Activated T-cell treated with anti-CD3 and anti-CD28 coated beads, Interleukin-2, amount 50 U/mL, for 4 hours (primary cell): ENCODE measurements at places on chromosomes 12 and 14. TPM values are rescaled to one million over a fixed set of nuclear protein-coding genes. Genes with fewer than 3 reads are reported as not detected.

GRCh38 chr12:53187145-53187899 is 6.6 kb upstream of the CSAD start:
- no peak for DNase-seq

GRCh38 chr14:60926002-60926401 is 54.9 kb downstream of the TRMT5 start:
- DNase-seq, result no peak

DNA sequence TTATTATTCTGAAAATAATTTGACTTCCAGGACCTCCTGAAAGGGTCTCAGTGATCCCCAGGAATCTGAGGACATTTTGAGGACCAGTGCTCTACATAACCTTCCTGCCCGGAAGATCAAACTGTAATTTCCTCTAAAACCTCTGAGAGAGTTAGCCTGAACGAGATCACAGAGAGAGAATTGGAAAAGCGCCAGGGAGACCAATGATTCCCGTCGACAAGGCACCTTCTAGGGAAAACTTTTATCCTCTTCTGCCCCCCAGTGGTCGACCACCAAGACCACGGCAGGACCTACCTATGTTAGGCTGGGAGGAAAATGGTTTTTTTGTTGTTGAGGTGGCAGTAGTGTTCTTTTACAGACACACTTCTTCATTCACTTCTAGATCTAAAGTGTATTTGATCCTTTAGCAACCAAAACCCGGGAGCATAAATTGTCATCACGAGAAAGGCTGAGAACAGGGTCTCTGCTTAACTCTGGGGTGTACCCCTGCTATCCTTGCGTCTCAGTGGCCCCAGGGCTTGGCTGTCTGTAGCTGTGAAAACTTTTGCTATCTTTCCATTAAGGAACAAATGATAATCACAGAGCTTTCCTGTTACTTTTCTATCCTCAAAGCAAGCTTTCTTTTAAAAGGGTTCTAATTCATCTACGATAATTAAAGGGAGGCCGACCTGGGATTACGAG is 62.9 kb upstream of the NID2 start:
- no peak for DNase-seq

GRCh38 chr14:71753976-71754375 is 178.3 kb upstream of the RGS6 start:
- DNase-seq, result no peak

Gene P2RX2
- total RNA-seq, result not detected

Gene NINJ2
- total RNA-seq, result 3.7 TPM

GRCh38 chr14:56587701-56588100 is 8.1 kb downstream of the TMEM260 start:
- DNase-seq, result no peak

- DNase-seq, result no peak
Measured at GRCh38 chr12:25801734-25802133, 156.7 kb upstream of the RASSF8 start.

Gene AICDA
- total RNA-seq, result not detected

DNA sequence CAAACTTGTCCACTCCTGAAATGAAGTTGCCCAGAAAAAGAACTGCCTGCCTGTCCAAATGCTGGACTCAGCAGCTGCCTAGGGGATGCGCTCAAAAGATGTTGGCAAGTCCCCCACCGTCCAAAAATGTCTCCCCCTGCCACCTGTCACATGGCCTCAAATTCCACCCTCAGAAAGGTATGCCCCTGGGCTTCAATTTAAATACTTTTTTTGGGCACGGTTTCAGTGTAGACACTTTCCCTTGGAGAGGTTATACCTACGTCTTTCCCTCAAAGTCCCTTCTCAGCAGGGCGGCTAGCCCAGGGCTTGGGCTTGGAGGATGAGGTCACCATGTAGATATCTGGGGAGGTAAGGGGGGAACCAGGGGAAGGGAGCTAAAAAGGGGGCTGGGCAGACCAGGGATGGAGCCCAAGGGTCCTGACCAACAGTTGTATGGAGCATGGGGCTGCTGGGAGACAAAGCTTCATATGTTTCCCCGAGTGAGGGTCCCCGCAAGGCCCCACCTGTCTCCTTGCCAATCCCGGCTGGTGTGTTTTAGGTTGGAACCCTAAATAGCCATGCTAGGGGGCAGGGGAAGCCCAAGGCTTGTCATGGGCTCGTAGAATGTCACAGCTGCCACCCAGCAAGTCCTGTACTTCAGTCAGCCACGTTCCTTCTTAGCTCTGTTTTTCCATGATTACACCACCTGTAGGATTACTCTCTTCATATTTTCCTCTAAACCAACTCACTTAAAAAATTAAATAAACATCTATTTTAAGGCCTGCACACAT is 131.2 kb upstream of the TBX3 start:
- no peak for DNase-seq

GRCh38 chr12:5345534-5345933 is 86.4 kb upstream of the NTF3 start:
- no peak for DNase-seq

Gene RHOJ
- total RNA-seq, result not detected

Gene HRK
- not detected for total RNA-seq

Gene CKAP4
- 13.5 TPM for total RNA-seq

- DNase-seq, result no peak
Measured at GRCh38 chr14:102241147-102241546, 63.8 kb downstream of the MOK start.

GRCh38 chr12:57619434-57620244 is 8.4 kb downstream of the ARHGEF25 start:
- no peak for DNase-seq

GRCh38 chr14:90696720-90697119 is 119.5 kb downstream of the TTC7B start:
- no peak for DNase-seq

Gene C1R
- 0.98 TPM for total RNA-seq

Gene STAC3
- 1.7 TPM for total RNA-seq

DNA sequence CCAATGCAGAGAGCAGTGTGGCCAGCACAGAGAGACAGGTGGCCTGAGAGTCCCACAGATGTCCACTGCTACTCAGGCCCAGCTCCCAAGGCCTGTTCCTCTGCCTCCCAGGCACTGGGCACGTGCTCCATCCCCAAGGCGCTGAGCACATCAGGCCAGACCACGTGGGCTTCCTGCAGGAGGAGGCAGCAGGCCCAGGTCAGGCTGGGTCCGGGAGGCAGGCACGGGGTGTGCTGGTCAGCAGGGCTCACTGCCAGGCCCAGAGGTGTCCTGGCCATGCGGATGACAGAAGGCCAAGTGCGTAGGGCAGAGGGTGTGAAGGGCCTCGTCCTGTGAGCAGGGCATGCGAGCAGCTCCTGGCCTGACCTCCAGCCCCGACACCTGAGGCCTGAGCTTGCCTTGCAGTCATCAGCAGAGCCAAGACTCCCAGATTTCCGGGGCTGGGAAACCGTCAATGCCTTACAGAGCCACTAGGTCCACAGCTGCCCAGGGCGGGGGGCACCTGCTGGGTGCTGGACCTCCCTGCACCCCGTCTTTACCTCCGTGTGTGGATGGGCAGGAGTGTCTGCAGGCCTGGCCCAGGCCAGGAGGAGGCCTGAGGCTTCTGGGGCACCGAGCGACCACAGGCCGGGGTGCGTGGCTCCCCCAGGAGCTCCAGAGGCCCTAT is 14.9 kb downstream of the TRMT61A start:
- no peak for DNase-seq

GRCh38 chr14:43184540-43184939 is 1322.5 kb downstream of the FSCB start:
- no peak for DNase-seq

- no peak for DNase-seq
Measured at GRCh38 chr14:61575551-61576150, 119.7 kb upstream of the HIF1A start.

- DNase-seq, result no peak
Measured at GRCh38 chr14:69712599-69713088, 54.3 kb upstream of the SRSF5 start.

DNA sequence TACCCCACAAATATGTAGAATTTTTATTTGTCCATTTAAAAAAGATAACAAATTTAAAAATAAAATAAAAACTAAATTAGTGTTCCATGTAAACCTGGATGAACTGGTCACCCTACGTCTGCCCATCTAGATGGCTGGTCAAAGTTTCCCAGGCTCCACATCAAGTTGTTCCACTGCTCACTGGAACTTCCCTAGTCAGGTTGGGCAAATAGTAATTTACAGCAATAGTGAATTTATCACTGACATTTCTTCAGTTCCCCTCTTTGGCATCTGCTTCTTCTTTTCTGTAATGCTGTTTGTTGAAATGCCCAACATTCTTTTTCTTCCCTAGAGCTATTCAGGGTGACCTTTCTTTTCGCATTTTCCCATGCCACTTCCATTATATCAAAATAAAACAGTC is 272.7 kb upstream of the BTG1 start:
- no peak for DNase-seq

Gene ERH
- total RNA-seq, result 372 TPM

Gene CEBPE
- total RNA-seq, result not detected

DNA sequence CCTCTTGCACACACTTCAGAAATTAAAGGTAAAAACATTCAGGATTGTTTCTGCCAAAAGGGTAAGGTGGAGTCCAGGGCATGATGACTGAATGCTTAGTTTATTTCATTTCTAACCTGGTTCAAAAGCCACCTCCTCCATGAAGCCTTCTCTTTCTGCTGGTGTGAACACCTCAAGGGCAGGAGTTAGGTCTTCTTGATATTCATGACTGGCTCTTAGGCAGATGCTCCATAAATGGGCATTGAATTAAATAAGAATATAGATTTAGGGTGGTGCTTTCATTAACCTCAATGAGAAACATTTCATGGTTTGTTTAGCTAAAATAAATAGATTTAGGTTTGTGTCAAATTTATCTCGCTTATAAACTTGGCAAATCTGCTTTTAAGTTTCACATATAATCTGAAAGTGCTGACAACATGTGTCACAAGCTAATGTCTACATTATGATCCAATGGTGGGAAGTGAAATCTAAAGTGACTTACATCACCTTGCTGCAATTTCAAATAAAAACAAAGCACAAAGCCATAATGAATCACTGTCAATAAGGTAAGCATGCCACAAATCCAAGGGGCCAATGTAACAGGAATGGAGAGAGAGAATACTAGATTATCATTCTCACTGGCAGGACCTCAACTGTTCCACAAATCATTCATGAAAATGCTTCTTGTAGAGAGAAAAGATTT is 72.7 kb upstream of the GRIP1 start:
- no peak for DNase-seq

Gene SVOP
- total RNA-seq, result not detected

Gene TAS2R13
- 0.23 TPM for total RNA-seq

- no peak for DNase-seq
Measured at GRCh38 chr14:41055589-41055988, 551.1 kb upstream of the LRFN5 start.

DNA sequence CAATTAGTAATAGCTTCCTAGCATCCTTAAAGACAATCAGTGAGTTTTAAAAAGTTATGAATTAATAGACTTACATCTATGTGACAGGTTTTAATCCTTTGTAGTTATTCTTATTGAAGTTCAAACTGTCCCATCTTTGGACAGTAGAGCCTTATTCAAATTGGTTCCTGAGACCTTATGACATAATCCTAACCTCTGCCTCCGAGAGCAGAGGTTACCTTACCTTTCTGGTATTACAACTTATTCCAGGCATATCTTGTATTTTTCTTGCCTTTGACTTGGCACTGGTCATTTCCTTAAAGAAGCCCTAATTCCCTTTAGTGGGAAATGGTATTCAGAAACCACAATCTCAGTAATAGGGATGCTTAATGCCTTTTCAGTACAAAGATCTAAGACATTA is 21.8 kb downstream of the BTBD7 start:
- no peak for DNase-seq
